ENCODE measurements at places on chromosomes 1 and 21. TPM values are rescaled to one million over a fixed set of nuclear protein-coding genes. Genes with fewer than 3 reads are reported as not detected.

GRCh38 chr1:203932556-203932955, 71.2 kb downstream of the SNRPE start:
- no peak overlapping the region for H3K4me3 ChIP-seq
- no peak overlapping the region for H3K27ac ChIP-seq
- peaks cover 7% of the 10 kb centered on the region for H3K27me3 ChIP-seq
- H3K36me3 ChIP-seq: no peaks in the 10 kb centered on the region
- no peak for DNase-seq
- H3K4me1 ChIP-seq: peaks cover 10% of the 10 kb centered on the region

GRCh38 chr1:97139512-97139911, 417.9 kb downstream of the PTBP2 start:
- H3K4me3 ChIP-seq: no peak overlapping the region
- no peaks in the 10 kb centered on the region for H3K27me3 ChIP-seq
- H3K36me3 ChIP-seq: no peaks in the 10 kb centered on the region
- DNase-seq: no peak

DNA sequence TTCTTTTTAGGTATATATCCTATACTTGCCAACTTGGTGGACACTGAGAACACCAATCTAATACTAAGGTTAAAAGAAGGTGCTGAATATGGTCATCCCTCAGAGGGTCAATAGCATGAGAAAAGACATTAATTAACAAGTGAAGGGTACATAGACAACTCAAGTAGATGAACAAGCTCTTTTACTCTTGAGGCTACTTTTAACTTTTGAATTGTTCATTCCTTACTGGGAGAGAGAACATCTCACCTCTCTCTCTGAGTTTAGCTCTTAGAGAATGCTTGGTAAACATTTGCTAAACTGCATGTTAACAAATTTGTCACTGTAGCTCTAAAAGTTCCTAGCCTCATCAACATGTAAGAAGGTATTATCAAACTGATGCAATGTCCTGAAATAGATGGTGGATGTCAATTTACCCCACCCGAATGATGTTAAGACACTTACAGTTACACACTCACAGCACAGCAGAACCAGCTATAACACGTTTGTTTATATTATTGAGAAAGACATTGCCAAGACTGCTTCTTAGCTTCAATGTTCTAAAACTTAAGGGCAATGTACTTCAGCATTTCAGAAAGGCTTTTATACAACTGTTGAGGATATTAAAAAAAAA, 35.9 kb downstream of the HEATR1 start:
- H3K4me3 ChIP-seq: no peak overlapping the region
- peaks cover 66% of the 10 kb centered on the region for H3K36me3 ChIP-seq
- no peak overlapping the region for H3K27ac ChIP-seq
- no peaks in the 10 kb centered on the region for H3K27me3 ChIP-seq

- DNase-seq: no peak
- no peaks in the 10 kb centered on the region for H3K4me1 ChIP-seq
- H3K27me3 ChIP-seq: peaks cover 6% of the 10 kb centered on the region
- H3K27ac ChIP-seq: no peak overlapping the region
- no peaks in the 10 kb centered on the region for H3K36me3 ChIP-seq
- H3K4me3 ChIP-seq: no peak overlapping the region
Measured at GRCh38 chr1:118101999-118102398, 83.0 kb downstream of the SPAG17 start.

GRCh38 chr1:47843781-47844557, 153.2 kb downstream of the TRABD2B start:
- H3K4me1 ChIP-seq: no peaks in the 10 kb centered on the region
- H3K27me3 ChIP-seq: peaks cover 5% of the 10 kb centered on the region
- H3K36me3 ChIP-seq: no peaks in the 10 kb centered on the region
- no peak for DNase-seq
- no peak overlapping the region for H3K4me3 ChIP-seq
- H3K27ac ChIP-seq: no peak overlapping the region

DNA sequence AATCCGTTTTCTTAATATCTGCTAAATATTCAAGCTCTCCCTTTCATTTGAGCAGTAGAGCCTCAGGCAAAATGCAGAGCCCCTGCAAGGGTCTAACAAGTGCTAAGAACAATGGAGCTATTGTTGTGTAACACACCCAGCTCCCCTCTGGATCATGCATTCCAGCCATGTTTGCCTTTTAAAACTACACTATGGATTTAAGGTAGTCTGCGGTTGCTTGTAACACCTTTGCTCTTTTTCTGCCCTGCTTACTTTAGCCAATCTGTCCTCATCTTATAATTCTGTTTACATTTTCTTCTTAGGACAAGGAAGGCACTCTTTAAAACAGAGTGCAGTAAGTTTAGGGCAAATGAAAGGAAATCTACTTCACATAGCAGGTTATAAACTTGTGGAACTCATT, 60.0 kb upstream of the C1orf105 start:
- H3K4me1 ChIP-seq: peaks cover 47% of the 10 kb centered on the region
- H3K27ac ChIP-seq: no peak overlapping the region

DNA sequence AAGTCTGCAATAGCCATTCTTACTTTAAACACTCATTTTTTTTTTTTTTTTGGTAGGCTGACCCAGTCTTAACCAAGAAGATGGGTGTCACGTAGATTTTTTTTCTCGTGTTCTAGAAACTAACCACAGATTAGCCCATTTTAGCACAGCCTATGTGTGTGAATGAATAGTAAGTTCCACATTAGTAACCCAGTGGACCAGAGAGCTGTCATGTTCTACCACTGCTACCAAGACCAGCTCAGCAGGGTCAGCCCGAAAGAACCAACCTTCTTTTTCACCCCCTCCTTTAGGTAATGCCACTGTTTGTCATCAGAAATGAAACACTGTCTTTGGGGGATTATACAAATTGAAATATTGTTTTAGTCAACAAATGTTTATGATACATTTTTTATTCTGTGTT, 221.1 kb upstream of the PLXNA2 start:
- peaks cover 12% of the 10 kb centered on the region for H3K27me3 ChIP-seq
- no peak for DNase-seq
- no peaks in the 10 kb centered on the region for H3K4me1 ChIP-seq
- no peak overlapping the region for H3K27ac ChIP-seq

Gene PRR9
- total RNA-seq: not detected

Gene TEDDM1
- not detected for total RNA-seq

Measured in activated CD4-positive, alpha-beta T cell treated with anti-CD3 and anti-CD28 coated beads for 36 hours (primary cell).